ENCODE measurements at places on chromosomes 5 and 9. TPM values are rescaled to one million over a fixed set of nuclear protein-coding genes. Genes with fewer than 3 reads are reported as not detected.

Gene ANGPTL2
- polyA plus RNA-seq: 4.2 TPM

Gene ZNG1E
- polyA plus RNA-seq: 20.2 TPM

Gene ADAMTS19
- 0.06 TPM for polyA plus RNA-seq

Gene RFX3
- 1.3 TPM for polyA plus RNA-seq

Gene FBP1
- 7.3 TPM for polyA plus RNA-seq

Gene RGS7BP
- 0.20 TPM for polyA plus RNA-seq

All from adipose tissue (tissue), 3 donors.